ENCODE measurements at places on chromosomes 5 and 9.

DNA sequence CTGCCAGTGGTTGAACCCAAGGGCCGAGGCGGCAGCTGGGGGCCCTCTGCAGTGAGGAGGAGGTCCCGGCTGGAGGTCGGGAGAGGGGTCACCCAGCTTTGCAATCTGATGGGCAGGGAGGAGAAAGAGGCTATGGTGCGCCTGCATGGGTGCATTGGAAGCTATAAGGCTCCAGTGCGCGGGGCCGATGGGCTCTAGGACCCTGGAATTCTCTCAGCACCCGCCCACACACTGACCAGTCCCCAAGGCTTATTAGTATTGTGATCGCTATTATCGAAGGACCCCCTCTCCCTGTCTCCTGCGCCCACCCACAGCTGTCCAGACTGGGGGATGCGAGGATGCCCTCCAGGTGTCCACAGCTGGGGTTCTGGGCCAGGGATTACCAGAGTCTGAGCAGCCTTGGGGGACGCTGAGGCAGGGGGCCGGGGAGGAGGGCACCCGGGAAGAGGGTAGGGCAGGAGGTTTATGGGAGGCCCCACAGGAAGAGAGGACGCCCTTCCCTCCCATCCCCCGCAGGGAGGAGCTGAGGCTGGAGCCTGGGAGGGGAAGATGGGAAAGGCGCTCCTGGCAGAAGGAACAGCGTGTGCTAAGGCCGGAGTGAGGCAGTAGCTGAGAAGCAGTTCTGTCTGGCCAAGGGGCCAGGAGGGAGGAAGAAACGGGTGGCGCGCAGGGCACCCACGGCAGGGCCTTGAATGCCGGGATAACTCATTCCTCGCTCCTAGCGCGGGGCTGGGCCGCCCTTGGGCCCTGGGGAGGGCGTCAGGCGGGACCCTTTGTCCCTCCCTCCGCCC lies 24.2 kb downstream of the C9orf50 start:
- DNase-seq, result no peak

- DNase-seq, result no peak
Observed at GRCh38 chr5:141127305-141127704, 5.7 kb downstream of the PCDHB4 start.

GRCh38 chr9:32401488-32401887 lies 17.0 kb downstream of the ACO1 start:
- no peak for DNase-seq

DNA sequence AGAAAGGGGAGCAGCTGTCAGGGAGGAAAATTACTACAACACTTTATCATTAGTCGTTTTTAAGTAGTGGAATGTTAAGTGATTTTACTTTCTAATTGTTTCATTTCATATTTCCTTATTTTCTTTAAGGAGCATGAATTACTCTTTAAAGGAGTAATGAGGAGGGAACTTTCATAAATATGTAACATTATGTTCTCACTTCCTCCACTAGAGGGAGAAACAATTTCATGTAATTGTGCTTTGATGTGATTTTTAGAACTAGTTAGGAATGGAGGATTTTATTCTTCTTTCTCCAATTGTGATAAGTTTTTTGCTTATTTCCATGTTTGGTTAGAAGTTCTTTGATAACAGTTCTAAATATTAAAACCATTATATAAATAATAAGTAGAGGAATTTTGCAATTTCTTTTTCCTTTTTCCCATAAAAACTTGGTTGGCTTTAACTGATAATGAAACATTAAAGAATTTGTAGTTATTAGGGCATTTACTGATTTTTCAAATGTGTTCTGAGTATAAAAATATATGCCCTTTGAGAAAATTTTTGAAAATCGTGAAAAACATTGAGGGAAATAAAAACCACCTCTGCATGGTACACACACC lies 25.6 kb downstream of the CEP78 start:
- DNase-seq, result no peak

- DNase-seq, result no peak
Observed at GRCh38 chr5:6496207-6496584, 47.5 kb downstream of the UBE2QL1 start.
